ENCODE measurements at places on chromosomes 5 and 9.

DNA sequence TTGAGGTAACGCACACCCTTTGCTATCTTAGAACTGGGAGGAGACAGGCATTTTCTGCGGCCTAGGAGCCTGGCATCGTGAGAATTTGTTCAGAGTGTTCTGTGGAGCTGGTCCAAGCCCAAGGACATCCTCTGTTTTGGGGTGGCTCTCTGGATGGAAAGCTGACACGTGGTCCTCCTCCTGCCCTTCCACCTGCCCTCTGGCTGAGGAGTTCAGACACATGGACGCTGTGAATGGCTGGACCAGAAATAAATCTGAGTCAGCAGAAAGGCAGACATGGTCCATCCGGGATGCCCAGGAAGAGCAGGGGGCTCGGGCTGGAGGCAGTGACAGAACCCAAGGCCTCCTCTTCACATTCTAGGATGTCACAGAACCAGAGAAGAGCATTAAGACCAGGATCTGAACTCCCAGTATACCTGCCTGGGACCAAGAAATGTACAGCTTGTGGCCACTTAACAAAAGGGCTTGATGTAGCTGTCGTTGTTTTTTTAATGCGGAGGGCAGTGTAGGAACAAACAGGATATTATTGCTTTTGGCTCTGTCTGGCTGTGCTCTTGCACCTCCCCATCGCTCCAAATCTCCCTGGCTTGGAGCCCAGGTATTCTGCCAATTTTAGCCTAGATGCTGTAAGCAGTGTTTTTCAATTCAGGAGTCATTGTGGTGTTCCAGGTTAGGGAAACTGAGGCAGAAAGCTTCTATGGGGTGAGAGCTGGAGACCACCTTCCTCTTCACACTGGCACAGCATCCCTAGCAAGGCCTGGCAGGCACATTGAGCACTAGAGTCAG lies 2.4 kb downstream of the CKMT2 start:
- no peak for DNase-seq

- DNase-seq = no peak
Observed at GRCh38 chr9:126587187-126588185, 26.2 kb upstream of the LMX1B start.

DNA sequence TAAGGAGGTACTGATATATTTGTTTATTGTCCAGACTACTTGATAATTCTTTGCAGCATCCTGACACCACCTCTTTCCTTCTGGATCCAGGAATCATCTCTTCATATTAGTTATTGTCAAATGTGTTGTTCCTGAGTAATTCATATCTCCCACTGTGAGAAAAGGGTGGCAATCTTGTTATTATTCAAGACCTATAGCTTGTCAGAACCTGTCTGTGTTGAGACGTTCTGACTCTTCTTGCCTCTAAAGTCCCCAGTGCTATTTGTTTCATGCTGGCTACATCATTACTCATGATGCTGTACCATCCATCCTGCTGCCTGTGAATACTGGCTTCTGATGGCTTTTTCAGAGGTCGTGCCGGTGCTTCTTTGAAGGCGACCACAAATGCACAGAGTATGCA lies 68.7 kb upstream of the TAF11L2 start:
- no peak for DNase-seq

- DNase-seq = no peak
Observed at GRCh38 chr5:31786090-31786631, 147.2 kb downstream of the PDZD2 start.

- no peak for DNase-seq
Observed at GRCh38 chr9:16615451-16615850, 255.0 kb downstream of the BNC2 start.

GRCh38 chr5:13249854-13250253 lies 694.6 kb downstream of the DNAH5 start:
- no peak for DNase-seq

DNA sequence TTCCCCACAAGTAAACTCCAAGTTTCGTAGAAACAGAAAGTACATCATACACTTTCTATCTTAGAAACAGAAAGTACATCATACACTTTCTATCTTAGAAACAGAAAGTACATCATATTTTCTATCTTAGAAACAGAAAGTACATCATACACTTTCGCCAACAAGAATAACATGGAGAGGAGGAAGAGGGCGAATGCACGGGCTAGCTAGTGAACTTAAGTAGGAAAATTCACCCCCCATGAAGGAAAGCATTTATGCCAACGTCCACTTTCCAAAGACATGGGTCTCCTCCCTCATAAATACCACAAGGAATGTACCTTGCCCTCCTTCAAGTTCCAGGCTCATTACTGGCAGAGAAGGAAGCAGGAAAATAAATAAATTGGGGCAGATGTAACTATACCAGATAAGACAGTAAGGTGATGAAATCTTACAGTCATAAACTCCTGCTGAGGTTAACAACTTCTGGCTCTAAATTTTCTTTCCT lies 64.7 kb downstream of the FRMD3 start:
- no peak for DNase-seq

DNA sequence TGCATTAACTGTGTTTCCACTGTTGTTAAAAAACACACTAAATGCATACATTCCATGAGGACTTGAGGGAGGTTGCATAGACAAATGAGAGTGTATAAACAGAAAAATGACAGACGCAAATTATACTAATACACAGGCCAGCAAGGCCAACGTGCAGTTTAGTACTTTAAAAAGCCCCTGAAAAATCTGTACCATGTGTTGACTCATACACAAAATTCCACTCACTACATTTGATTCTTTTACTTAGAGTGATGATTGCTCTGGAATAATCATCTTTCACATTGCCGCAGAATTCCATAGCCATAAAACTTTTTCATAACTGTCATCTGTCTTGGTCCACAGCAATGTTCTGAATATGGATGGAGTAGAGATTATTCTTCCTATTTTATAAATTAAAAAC lies 215.7 kb downstream of the FAM114A2 start:
- DNase-seq = no peak

GRCh38 chr9:38207247-38207778 lies 138.3 kb upstream of the SHB start:
- DNase-seq = no peak

GRCh38 chr5:131361677-131362315 lies 97.9 kb downstream of the CDC42SE2 start:
- DNase-seq = no peak

DNA sequence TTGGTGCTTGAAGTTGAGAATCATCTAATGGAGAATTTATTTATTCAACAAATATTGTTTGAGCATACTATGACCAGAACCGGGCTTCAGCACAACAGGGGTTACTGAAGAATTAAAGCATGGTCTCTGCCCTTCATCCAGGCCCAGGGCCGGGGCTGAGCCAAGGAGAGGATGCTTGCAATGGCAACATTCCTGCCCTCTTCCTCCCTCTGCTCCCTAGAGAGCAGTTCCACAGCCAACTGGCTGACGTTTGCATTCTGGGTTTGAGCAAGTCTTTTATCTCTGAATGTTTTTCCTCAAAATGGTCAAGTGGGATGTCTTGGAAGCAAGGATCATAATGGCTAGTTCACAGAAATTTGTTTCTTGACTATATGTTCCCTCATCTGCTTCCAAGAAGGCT lies 80.7 kb downstream of the GLDC start:
- no peak for DNase-seq

DNA sequence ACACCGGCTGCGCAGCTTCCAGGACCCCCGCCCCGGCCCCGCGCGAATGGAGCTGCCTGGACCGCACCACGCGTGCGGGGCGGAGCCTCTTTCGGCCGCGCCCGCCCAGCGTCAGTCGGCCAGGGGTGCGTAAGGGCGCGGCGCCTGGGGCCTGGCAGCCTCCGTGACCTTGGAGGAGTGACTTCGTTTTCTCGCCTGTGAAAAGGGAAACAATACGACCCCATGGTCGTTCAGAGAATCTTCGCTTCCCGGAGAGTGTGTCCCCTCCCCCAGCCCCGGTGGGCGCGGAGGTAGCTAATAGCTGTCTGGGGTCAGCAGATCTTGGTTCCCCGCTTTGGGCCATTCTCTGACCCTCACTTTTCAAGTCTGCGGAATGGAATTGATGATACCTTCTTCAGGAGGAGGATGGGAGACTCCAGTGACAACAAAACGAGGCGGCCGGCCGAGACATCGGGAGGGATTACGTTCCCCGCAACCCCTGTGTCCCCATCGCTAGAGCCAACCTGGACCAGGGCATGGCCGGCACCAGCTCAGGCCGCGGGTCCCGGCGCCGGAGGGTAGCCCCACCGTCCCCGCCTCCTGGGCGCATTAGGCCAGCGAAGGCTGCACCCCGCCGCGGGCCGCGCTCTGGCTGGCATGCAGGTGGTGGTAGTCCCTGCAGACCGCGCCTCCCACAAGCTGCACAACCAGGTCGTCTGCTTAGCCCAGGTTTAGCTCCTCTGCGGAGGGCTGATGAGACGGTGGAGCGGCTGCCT lies 5.5 kb upstream of the CDHR2 start:
- DNase-seq = peak; percentile 59

- DNase-seq = no peak
Observed at GRCh38 chr5:126519637-126520592, 75.1 kb downstream of the ALDH7A1 start.

DNA sequence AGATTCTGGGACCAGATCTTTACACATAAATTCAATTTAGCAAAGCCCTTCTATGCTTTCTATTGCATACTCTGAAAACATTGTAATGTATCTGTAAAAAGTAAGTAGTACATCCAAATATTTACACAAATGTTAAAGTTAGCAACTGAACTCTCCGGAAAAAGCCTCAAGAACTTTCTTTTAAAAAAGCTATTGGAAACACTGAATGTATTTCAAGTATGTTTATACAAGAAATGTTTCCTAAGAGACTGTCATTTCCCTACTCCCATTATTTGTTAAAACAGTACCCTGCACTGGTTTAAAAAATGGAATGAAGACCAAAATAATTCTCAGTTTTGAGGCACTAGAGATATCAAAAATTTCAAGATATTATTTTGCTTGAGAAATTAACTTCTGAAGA lies 44.8 kb upstream of the TRIM36 start:
- no peak for DNase-seq

DNA sequence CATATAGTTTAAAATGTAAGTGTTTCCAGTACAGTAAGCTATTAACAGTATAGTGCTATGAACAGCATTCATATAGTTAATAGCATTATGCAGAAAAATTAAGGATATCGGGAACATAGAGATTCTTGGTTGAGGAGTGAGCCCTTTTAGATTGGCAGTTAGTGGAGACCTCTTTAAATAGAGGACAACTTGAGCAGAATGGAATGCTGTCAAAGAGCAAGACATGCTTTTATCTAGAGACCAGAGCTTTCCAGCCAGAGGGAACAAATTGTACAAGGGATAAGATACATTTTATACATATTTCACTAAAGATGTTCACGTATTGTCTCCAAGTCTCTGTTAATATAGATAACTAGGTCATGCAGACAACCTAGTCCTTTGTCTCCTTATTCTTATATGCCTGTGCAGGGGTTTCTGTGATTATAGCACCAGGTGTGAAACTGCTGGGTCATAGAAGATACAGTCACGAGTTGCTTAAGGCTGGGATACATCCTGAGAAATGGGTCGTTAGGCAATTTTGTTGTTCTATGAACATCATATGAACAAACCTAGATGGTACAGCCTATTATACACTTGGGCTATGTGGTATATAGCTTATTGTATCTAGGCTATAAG lies 6.0 kb downstream of the IPO11 start:
- no peak for DNase-seq

DNA sequence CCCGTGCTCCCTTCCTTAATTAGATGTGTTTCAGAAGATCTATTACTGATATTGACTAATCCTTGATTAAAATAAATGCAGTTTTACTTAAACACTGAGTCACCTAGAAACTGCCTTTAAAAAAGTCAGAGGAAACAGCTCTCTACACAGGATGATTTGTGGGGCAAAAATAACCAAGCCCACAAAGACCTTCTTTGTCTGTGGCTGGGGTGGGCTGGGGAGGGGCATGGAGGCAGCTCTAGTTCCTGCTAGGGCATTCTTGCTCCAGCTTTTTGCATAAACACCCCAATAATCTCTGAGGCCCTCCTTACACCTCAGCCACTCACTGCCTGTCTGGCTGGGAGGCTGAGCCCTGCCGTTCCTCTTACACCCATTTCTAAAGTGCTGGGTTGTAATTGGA lies 227.6 kb upstream of the DAP start:
- DNase-seq = no peak

DNA sequence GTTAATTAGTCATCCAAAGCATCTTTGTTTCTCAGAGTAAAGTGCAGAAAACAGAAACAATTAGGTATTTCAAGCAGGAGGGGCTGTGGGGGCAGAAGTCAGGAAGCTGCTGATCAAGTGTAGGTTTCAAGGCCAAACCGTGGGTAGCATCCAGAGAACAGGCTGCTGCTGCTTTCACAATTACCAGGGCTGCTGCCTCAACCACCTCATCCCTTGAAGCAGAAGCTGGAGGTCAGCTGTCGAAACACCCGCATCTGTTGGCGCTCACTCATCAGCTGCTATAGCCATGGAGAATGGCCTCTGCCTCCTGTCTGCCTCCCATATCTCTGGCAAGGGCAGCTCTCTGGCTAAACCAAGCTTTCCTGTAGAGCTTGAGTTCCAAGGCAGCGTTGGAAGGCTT lies 122.9 kb upstream of the OSMR start:
- DNase-seq = no peak

DNA sequence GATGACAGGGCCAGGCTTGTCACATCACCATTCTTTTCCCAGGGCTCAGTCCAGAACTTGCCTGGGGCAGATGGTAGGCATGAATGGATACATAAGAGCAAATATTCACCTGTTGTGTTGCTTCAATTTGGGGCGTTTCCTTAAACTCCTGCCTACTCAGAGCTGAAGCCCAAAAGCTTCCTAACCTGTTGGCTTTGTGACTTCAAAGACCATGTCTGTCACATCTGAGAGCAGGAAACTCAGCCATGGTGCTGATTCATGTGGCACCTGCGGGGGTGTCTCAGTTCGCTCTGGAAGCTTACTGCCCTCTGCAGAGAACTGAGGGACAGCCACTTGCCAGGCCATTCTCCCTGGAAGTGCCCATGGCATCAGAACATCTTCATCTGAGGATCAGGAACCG lies 246.6 kb downstream of the HSPA4 start:
- no peak for DNase-seq

DNA sequence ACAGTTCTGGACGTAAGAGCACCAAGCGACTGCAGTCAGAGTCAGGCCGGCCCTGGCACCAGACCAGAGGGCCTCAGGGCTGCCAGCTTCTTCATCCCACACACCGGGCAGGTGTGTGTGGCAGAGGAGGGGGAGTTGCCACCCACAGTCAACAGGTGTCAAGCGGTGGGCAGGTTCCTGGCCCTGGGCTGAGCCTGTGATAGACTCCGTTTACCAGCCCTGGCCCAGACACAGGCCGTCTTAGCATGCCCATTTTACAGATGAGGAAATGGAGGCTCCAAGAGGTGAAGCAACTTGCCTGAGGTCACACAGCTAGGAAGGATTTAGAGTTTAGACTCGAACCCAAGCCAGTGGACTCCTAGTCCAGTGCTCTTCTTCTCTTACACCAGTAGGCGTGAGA lies 71.8 kb downstream of the HMCN2 start:
- no peak for DNase-seq

- no peak for DNase-seq
Observed at GRCh38 chr5:160133918-160134304, 14.7 kb upstream of the PWWP2A start.

GRCh38 chr9:859251-859650 lies 17.8 kb downstream of the DMRT1 start:
- no peak for DNase-seq
